ENCODE measurements at places on chromosomes 5 and 9.

DNA sequence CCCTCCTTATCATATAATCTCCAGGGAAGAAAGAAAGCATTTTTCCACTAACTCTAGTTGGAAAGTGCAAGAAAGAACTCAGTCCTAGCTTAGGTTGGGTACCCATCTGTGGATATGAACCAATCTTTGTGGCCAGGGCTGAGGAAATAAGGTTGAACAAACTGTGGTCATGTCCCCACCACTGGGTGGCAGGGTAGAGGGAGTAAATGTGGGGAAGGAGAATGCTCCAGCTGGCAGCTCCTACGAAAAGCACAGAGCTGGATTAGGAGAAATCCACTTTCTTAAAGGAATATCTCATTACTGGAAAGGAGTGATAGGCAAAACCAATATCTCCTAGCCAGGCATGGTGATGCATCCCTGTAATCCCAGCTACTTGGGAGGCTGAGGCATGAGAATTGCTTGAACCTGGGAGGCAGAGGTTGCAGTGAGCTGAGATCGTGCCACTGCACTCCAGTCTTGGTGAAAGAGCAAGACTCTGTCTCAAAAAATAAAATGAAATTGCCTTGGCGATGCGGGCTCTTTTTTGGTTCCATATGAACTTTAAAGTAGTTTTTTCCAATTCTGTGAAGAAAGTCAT lies 175.1 kb downstream of the CCDC192 start:
- DNase-seq, result peak; percentile 10

GRCh38 chr9:137316012-137316981 lies 14.2 kb upstream of the NRARP start:
- no peak for DNase-seq

GRCh38 chr5:117186751-117187150 lies 612.1 kb upstream of the SEMA6A start:
- no peak for DNase-seq

DNA sequence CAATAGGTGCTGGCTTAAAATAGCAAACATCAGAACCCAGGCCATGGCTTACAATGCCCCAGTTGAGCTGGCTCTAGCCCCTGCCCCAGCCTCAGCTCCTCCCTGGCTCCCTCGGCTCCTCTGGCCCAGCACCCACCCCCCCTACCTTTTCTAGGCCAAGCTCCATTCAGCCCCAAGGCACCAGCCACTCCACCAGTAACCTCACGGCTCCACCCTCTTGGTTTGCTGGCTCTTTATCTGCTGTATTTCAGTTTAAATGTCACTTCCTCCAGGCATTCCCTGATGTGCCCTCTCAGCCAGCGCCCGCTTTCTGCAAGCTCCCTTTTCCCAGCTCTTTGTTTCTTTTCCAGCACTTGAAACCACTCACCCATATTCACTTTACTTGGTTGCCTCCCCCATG lies 10.6 kb downstream of the C1QTNF2 start:
- DNase-seq, result no peak

DNA sequence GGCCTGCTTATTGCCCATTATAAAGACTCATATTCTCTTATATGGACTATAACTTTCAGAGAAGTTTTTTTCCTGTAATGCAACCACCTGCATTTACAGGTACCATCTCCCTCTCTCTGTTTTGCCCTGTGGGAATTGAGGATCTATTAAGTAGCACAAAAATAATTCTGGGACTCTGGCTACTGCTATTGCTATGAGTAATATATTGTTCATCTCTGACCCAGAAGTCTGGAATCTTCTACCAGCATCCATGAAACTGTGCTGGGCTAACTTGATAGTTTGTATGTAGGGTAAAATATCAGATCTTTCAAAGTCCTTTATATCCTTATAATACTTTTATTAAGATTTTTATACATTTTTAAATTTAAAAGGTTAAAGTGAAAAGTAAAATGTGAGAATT lies 607.2 kb downstream of the EFNA5 start:
- no peak for DNase-seq

- no peak for DNase-seq
These were observed 245.3 kb downstream of the NFIB start for GRCh38 chr9:14068690-14069089.

GRCh38 chr5:66246608-66247007 lies 102.5 kb downstream of the SREK1 start:
- no peak for DNase-seq

- no peak for DNase-seq
These were observed 142.8 kb downstream of the DCP2 start for GRCh38 chr5:113119246-113119924.

DNA sequence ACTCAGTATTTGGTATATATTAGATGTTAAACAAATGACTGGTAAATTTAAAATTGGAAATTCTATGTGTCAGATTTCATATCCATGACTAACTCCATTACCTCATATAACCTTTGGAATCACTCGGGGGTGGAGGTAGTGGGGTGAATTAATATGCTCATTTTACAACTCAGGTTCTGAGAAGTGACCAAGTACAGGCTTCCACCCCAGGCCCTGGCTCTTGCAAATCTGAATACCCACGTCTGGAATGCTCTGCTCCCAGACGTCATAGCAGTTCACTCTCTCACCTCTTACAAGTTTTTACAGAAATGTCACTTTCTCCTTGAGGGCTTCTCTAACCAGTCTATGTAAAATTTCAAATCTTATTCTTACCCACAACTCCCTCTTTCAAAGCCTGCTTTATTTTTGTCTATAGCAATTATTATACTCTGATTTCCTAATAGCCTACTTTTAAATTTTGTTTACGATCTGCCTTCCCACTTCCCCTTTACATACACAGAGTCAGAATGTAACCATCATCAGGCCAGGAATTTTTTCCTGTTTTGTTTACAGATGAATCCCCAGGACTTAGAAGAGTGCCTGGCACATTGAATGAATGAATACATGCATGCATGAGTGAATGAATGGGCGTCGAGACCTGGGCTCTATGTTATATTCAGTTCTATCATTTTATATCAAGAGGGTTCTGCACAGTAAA lies 134.1 kb upstream of the IFNE start:
- DNase-seq, result no peak

DNA sequence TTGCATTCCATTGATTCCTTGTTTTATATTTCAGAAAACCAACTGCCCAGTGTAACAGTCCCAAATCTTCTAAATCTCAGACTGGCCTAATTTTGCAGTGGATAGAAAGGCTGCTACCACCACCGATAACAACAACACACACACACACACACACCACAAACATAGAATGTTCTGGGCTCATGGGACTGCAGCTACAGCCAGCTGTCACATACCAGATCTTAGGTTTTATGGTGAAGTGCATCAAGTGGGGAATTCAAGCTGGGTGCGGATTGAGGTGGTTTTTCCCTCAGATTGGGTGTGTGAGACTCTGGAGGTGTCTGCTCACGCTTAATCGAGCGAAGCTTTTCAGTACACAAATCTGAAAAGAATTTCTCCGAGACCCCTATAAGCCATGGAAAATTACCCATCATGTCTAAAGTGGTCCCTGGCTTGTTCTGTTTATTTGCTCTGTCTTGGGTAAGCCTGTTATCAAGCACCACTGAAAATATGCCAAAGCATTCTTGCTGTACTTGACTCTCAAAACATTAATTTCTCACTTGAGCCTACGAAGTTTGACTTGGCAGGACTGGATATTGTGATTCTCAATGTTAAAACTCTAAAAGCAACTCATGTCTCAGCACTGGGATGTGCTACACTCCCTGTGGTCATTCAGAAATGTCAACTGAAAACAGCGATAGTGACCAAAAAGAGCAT lies 71.1 kb downstream of the ALDH7A1 start:
- no peak for DNase-seq

- DNase-seq, result peak; percentile 11
These were observed 1.2 kb downstream of the IER5L start for GRCh38 chr9:129176701-129177442.

DNA sequence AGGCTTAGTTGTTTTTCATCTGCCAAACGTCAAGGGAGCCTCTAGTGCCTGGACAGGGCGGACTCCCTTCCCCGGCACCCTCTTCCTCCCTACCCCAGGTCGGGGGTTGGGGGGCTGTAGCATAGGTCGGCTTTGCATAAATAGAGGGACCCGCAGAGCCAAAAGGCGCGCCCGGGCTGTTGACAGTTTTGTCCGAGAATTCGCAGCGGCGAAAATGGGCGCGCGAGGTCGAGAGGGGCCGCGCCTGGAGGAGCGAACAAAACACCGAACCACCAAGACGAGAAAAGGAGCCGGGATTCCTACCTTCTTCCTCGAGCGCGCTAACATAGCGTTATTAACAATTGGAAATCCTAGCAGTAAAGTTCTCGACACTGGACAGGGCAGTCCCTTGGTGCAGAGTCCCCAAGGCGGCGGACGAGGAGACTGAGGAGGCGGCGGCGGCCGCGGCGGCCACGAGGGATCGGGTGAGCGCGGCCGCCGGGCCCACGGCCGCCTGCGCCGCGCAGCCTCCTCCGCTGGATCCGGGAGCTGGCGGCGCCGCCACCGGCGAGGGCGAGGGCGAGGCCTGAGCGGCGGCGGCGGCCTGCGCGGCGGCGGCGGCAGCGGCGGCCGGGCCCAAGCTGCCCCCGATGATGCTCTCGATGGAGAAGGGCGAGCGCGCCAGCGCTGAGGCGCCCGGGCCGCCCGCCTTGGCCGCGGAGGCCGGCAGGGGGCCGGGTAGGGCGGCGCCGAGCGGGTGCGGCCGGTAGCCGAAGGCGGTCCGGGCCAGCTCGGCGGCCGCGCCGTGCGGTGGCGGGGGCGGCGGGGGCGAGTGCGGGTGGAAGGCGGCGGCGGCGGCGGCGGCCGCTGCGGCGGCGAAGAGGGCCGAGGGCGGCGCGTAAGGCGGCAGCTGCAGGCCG lies 1.7 kb downstream of the FOXD1 start:
- no peak for DNase-seq

GRCh38 chr9:133023117-133023890 lies 7.5 kb upstream of the GTF3C5 start:
- peak; percentile 70 for DNase-seq

DNA sequence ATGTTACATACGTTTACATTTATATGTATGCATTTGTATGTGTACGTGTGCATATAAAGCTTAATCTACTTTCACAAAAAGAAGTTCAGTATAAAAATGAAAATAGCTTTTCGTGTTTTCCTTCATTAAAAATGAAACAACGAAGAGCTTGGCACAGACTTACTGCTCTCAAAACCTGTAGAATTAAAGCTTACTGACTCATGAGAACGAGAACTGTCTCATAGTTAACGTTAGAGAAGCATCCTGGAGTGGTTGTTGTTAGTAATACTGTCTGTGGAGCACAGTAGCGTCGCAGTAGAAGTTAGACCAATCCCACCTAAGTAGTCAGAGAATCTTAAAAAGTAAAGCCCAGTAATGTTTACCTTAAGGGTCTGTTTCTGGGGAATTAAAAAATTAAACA lies 1.3 kb downstream of the MAT2B start:
- no peak for DNase-seq

DNA sequence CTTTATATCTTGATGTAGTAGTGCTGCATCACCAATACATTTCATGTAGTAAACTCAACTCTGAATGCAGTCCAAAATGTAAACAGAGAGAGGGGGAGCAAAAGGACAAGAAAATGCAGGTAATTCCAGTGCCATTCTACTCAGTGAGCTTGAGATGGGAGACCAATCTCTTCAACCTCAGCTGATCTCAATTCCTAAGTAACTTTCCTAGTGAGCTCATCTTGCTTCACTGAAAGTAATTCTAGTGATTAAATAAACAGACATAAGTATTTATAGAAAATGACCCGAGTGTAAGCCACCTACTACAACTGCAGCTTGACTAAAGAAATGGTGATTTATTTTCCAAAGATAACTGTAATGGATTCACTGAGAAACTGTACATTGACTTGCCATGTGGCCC lies 424.5 kb downstream of the DMRT2 start:
- no peak for DNase-seq

GRCh38 chr5:78060421-78060820 lies 234.1 kb downstream of the AP3B1 start:
- no peak for DNase-seq

DNA sequence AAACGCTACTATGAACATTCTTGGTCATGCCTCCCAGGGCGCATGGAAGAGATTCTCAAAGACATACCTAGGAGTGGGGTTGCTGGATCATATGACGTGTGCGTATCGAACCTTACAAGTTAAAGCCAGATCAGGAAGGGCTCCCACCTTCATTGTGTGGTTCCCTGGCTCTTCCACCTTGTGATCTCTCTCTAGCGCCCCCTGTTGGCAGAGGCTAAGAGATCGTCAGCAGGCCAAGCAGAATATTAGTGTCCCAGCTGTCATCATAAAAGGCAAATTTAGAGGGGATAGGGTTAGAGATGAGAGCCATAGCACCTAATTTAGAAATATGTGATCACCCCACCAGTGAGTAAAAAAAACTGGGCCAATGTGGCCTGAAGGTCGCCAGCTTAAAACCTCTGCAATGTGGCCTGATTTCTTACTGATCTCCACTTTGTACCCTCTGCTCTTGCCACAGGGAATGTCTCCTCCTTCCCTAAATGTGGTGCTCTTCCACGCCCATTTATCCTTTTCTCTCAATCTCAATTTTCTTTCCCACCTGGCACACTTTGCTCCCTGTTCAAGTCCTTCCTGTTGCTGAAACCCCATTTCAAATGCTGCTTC lies 91.7 kb upstream of the SHB start:
- DNase-seq, result peak; percentile 66

DNA sequence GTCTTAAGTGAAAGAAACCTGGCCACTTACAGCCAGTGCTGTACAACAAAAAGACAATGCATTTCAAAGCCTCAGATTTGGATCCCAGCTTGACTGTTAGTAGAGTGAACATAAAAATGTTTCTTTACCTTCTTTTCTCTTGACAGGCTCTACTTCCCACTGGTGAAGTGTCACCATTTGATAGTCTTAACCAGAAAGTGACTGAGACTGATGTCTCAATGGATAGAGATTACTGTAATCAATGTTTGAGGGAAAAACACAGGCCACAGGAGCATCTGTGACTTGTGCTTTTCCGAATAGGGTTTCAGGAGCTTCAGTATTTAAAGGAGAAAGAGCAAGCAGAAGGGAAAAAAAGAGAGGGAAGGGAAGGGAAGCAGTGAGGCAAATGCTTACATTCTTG lies 41.7 kb upstream of the STK32A start:
- DNase-seq, result no peak

GRCh38 chr9:134823623-134824022 lies 57.0 kb upstream of the FCN2 start:
- DNase-seq, result no peak

GRCh38 chr5:66337626-66338226 lies 193.6 kb downstream of the SREK1 start:
- no peak for DNase-seq

DNA sequence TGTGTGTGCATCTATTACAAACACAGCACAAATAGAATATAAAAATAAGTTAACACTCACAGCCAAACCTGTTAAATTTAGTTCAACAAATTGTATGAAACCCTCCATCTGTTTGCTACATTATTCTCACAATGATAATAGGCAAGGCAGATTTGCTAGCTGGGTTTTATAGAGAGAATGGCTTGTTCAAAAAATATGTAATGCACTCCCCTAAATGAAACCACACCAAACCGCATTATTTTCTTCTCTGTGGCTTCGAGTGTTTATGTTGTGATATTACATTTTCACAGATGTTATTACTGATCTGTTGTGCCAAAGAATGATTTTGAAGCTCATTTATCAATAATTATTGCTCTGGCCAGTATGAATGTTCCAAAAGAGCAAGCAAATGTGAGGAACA lies 92.9 kb downstream of the SPATA31D1 start:
- no peak for DNase-seq

GRCh38 chr9:128142061-128142460 lies 7.2 kb upstream of the LCN2 start:
- peak; percentile 36 for DNase-seq
